ENCODE measurements at places on chromosomes 5 and 9.
A peak's percentile ranks its signal among the peaks of the same experiment; 100 is the strongest.

DNA sequence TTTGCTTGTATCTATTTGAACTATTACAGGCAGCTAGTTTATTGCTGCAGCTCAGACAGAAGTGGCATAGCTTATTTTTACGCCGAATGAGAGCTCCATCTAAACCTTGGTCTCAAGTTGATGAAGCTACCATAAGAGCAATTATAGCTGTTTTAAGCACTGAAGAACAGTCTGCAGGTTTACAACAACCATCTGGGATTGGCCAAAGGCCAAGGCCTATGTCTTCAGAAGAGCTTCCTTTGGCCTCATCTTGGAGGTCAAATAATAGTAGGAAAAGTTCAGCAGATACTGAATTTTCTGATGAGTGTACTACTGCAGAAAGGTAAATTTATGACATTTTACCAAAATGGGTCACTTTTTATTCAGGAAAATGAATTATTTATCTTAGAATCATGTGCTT, 67.9 kb downstream of the YTHDC2 start:
- no peak for DNase-seq

DNA sequence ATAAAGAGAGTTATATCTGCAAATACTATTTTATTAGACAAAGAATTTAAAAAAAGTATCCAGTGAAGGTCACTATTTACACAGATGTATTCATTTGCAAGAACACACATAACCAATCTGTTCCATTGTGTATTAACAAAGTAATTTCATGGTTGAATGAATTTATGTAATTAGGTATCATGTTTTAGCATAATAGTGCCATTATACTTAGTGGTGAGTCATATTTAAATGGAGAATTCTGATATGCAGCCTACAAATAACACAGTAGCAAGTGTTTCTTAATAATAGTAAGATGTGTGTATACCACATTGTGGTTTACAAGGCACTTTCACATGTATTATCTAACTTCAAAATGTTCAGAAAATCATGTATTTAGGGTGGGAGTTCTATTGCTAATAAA, 1028.5 kb upstream of the ACO1 start:
- DNase-seq = no peak

- no peak for DNase-seq
These were observed 135.2 kb downstream of the RXRA start for GRCh38 chr9:134461426-134461982.

- DNase-seq = peak; percentile 35
These were observed 1.8 kb downstream of the MARCHF6 start for GRCh38 chr5:10355071-10355889.

- DNase-seq = no peak
These were observed 15.4 kb upstream of the TNFSF8 start for GRCh38 chr9:114945616-114946412.

DNA sequence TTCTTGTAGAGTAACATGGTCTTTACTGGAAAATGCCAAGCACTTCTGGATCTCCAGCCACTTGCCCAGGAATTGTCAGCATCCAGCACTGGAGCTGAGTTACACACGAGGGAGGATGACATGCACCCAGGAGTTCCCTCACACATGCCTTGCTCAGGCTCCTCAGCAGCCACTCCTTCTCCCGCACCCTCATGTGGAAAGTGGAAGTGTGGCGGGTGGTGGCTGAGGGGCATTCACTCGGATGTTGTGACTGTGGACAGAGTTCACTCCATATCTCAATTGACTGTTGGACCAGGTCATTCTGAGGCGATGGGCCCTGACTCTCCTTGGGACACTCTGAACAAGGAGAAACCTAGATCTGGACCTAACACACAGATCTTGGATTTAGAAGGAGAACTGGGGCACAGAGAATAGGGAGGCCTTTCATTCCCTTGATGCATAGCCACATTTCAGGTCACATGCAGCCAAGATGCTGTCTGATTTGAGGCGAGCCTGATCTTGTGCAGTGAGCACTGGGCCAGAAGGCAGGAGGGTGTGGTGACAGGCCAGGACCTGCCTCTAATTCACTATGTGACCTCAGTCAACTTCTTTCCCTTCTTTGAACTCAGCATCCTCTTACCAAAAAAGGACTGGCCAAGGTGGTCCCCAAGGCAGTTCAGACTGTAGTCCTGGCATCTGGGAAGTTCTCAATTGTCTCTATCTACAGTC, 62.1 kb downstream of the CYSTM1 start:
- no peak for DNase-seq

- no peak for DNase-seq
These were observed 123.7 kb upstream of the FBXL17 start for GRCh38 chr5:108505608-108506007.

GRCh38 chr9:23375511-23375910, 450.5 kb downstream of the ELAVL2 start:
- no peak for DNase-seq

- no peak for DNase-seq
These were observed 15.9 kb downstream of the STOM start for GRCh38 chr9:121354141-121354540.
